Stimulated activated CD8-positive, alpha-beta memory T cell treated with anti-CD3 and anti-CD28 coated beads, Interleukin-2, amount 100 ng/mL, for 1 hour (primary cell): ENCODE measurements at places on chromosomes 3 and 15.

DNA sequence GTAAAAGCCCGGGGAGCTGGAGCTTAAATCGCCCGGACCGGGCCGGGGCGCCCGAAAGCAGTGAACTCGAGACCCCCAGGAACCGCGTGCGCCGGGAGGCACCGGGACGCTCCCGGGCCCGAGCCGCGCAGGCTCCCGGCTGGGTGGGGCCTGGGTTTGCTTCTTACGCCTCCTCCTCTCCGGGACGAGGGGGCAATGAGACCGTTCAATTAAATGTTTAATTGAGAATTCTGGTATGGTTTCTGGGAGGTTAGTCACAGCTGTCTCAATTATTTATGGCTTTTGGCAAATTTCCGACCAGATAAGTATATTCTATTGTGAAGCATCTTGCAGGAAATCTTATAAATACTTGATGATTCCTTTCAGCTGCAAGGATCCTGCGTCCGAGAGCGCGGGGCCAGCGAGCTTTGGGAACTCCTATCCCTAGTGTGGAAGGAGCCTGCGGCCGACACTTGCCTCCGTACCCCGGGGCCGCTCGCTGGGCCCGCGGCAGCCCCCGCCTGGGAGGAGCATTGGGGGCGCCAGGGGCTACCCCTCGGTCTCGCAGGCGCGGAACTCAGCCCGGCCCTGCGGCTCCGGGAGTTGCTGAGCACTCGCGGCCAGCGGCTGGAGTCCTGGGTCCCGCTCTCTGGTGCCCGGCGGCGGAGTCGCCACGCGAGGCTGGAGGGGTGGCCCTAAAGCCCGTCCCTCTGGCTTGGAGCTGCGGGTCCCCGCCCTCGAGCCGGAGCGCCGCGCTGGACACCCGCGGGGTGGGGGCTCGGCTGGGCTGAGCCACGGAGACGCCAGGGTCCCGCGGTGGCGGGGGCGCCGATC is 10.3 kb downstream of the ISL2 start:
- no peak for DNase-seq

DNA sequence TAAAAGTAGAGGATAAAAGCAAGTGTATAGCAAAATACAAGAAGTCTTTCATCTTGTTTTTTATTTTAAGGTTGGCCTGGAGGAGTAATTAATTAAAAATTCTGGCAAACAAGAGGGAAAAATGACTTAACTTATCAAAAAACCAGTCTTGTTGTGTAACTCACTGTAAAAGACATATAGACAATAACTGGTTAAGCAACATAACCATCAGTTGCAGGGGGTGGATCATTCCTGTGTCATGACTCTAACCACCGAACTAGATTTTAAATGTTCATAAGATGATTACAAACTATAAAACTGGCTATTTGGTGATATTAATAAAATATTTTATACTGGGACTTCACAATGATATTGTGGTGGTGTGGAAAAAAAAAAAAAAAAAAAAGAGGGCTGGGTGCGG is 130.6 kb downstream of the STAG1 start:
- no peak for DNase-seq

GRCh38 chr15:54424171-54424570 is 445.9 kb downstream of the UNC13C start:
- DNase-seq, result no peak

DNA sequence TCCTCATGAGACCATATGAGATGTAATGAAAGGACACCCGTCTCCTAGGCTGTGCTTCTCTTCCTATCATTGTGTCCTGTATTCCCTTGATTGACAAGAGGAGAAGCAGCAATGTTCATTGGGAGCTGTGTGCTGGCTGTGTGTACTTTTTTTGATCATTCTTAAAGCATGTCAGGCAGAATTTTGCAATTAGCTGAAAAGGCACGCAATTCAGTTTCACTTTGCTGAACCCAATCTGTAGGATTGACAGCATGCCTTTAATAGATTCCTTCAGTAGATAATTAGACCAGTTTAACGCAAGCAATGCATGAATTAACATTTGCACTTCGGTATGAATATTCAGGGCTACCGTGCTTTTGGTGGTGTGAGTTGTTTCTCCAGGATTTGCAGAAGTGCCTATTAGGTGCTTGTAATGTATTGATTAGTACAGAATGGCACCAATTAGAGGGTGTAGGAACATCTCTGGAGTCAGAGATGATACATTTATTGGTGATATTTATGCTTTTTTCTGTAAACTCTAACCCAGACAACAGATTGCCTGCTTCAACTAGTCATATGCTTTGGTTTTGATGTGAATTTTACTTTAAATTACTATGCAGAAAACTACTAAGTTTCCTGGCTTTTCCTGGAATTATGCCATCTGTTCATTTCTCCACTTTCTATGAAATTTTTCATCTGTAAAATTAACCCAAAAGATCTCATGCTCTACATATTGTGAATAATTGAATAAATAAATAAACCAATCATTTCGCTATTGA is 114.3 kb downstream of the NSUN3 start:
- no peak for DNase-seq

- no peak for DNase-seq
These were observed 88.8 kb upstream of the TSEN2 start for GRCh38 chr3:12395349-12396012.

GRCh38 chr3:121995161-121996137 is 26.6 kb downstream of the ILDR1 start:
- DNase-seq, result no peak

- no peak for DNase-seq
These were observed 21.7 kb upstream of the ABHD10 start for GRCh38 chr3:111956995-111957734.

- DNase-seq, result no peak
These were observed 24.3 kb upstream of the MASP1 start for GRCh38 chr3:187315872-187316271.

DNA sequence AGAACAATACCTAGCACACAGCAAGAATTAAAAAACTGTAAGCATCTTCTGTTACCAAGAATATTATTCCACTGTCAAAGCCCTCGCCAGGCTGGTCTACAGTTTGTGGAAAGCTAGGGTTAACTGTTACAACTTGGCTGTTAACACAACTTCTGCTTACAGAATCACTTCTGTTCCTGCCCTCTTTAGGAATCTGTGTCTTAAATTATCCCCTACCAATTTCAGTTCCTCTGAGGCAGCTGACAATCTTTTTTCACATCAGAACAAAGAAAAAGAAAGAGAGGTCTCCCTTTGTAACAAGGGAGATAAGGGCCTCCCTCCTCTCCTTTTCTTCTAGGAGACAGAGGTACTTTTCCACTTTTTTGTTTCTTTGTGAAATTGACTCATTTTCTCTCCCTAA is 188.9 kb downstream of the FMN1 start:
- DNase-seq, result no peak

DNA sequence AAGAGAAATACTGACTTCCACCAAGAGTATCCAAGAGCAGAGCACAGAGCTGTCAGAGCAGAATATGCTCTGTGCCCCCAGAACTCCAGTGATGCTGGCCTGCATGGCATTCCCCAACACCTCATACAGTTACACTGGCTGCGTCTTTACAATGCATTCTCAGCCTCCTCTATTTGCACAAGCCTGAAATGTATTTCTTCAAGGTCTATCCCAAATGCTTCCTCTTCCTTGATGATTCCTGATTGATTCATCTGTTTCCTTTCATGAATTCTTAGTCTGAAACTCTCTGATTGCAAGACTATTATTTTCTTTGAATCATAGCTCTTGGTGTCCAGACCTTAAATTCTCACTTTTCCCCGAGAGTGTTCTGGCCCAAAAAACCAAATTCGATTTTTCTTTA is 664.7 kb downstream of the MECOM start:
- no peak for DNase-seq

- no peak for DNase-seq
These were observed 10.6 kb upstream of the RFX7 start for GRCh38 chr15:56254265-56254664.

DNA sequence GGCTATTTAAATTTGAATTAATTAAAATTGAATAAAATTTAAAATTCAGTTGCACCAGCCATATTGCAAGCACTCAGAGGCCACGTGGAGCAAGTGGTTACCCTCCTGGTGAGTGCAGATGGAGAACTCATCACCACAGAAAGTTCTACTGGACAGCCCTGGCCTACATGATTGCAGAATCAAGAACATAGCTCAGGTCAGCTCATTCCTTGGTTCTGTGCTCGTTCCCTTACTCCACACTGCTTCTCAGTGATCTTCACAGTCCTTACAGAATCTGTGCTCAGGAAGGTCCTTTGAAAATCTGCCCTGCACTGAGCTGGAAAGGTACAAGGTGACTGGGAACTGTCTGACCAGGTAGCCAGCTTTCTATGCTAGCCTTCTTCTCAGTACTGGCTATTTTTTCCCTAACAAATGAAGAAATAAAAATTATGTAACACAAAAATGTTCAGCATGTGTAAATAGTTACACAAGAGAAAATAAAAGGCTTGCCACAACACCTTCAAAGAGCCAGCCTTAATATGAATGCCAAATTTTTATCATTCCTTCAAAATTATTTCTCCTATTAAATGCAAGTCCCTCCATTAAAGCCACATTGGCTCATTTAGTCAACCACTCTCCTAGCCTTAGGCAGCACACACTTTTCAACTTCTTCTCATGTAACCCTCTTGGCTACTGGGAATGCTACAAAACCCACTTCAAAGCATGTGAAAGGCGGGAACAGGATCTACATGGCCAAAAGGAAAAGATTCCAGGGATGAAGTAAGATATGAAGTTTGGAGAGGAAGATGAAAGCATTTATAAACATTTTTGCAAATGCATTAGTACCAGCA is 326.4 kb upstream of the WNT5A start:
- DNase-seq, result no peak

DNA sequence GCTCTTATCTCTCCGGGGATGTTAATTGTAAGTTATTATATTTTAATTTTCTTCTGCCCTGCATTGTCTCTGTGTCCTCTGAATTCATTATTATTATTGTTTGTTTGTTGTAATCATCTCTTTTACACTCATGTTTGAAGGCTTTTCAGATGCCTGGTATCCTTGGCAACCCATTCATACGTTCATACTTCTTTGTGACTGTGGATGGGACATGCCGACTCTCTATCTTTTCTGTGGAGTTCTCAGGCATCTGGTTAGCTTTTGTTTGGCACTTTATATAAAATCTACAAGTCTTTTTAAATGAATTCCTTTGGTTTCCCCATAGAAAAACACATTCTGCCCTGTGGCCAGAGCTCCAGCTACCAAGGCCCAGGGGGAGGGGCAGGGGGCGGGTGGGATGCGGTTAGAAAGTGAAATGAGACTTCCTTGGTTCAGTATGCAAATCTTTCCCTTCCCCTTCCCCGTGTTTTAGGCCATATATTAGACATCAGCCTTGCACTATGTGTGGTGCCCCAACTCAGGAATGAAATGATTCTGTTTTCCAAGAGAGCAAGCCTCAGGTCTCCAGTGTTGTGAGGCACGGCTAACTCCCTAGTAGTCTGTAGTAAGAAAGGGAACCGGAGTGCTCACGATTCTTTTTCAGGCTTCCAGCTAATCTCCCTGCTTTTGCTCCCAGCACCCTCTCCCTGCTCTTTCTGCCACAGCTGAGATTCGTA is 79.2 kb downstream of the SST start:
- DNase-seq, result no peak

- no peak for DNase-seq
These were observed 53.6 kb upstream of the AP4E1 start for GRCh38 chr15:50854601-50855490.

DNA sequence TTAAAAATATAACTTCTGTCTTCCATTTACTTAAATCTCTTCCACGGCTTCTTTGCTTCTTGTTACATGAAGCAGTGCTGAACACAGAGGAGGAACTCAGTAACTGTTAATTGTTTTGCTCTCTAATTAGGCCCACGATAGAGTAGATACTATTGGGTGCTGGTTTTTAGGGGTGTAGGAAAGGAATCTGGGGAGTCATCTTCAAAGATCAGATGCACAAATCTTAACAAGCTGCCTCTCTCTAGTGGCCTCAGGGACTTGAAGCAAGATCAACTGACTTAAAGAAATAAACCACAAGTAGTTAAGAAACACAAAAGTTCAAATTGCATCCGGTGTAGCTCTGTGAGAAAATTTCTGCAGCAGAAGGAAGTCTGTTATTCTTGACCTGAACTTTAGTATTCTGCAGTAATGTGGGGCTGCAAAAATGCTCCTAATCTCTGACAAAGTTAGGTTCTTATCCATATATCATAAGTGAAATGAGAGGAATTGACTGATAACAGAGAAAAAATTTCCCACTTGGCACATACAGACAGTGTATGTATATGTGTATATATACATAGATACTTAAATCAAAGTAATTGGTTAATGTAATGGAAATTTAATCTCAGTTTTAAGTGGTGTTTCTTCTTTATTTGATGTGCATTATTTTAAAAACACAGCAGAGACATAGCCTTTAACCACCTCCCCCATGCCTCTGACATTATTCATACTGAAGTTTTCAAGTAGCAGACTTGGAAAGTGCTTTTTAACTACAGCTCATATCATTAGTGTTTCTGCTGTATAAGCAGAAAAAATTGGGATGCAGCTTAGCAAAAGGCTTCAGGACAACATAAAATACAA is 51.8 kb downstream of the CHST2 start:
- no peak for DNase-seq
